Neural progenitor cell (in vitro differentiated cells): ENCODE measurements at places on chromosomes 3 and 15. TPM values are rescaled to one million over a fixed set of nuclear protein-coding genes. Genes with fewer than 3 reads are reported as not detected.

Gene SLC38A3
- total RNA-seq: 0.17 and 0.77 TPM in 2 replicates

Gene PSMD6
- total RNA-seq: 103 and 141 TPM in 2 replicates

GRCh38 chr3:71655061-71655460 lies 70.1 kb downstream of the EIF4E3 start:
- H3K27me3 ChIP-seq: no peaks in the 10 kb centered on the region
- peaks cover 7% of the 10 kb centered on the region for H3K4me1 ChIP-seq
- H3K27ac ChIP-seq: no peak overlapping the region
- no peak overlapping the region for H3K4me3 ChIP-seq
- H3K36me3 ChIP-seq: no peaks in the 10 kb centered on the region

- no peak for DNase-seq
- no peak overlapping the region for H3K4me3 ChIP-seq
- peaks cover 10% of the 10 kb centered on the region for H3K4me1 ChIP-seq
- H3K27ac ChIP-seq: no peak overlapping the region
Observed at GRCh38 chr15:40046721-40047414, 7.9 kb upstream of the SRP14 start.

- no peaks in the 10 kb centered on the region for H3K36me3 ChIP-seq
- no peak overlapping the region for H3K4me3 ChIP-seq
- no peaks in the 10 kb centered on the region for H3K27me3 ChIP-seq
Observed at GRCh38 chr3:191301017-191301416, 28.2 kb upstream of the CCDC50 start.

DNA sequence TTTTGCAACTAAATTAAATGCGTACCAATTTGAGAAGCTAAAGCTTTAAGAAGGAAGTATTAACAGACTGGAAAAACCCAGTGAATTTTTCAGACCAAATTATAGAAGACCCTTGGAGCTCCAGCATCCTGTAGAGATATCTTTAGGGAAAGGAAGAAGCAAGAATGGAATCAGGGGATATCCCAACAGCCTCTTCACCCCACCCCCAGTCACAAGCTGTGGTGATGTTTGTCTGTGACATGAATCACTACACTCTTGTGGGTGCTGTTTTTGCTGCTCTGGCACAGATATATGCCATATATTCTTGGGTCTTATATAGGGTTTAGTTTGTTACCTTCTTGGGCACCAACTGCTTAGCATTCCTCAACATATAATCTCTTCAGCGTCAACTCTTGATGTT lies 78.5 kb upstream of the BCL6 start:
- no peaks in the 10 kb centered on the region for H3K27me3 ChIP-seq
- no peaks in the 10 kb centered on the region for H3K4me1 ChIP-seq
- H3K4me3 ChIP-seq: no peak overlapping the region
- DNase-seq: no peak
- no peaks in the 10 kb centered on the region for H3K36me3 ChIP-seq
